CD14-positive monocyte (primary cell): ENCODE measurements at places on chromosomes 1 and 21. TPM values are rescaled to one million over a fixed set of nuclear protein-coding genes. Genes with fewer than 3 reads are reported as not detected.

GRCh38 chr1:233237647-233238046 lies 57.9 kb downstream of the PCNX2 start:
- no peak for DNase-seq

GRCh38 chr1:111963985-111964738 lies 25.3 kb downstream of the KCND3 start:
- DNase-seq, result no peak

- no peak for DNase-seq
These were observed 62.9 kb downstream of the TEX35 start for GRCh38 chr1:178575611-178576361.

- DNase-seq, result no peak
These were observed 223.7 kb downstream of the MRPL39 start for GRCh38 chr21:25383545-25383944.

DNA sequence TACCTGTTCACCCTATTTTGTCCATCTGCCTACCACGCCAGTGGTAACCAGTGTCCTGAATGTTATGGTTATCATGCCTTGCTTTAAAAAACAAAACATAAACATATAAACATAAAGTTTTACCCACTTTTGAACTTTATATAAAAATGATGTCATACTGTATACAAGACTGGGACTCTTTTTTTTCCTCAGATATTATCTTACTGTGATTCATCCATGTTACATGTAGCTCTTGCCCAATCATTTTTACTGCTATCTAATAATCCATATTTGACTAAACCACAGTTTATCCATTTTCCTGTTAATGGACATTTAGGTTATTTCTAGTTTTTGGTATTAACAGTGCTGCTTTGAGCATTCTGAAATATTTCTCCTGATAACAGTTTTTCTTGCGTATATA lies 78.8 kb downstream of the GPR161 start:
- DNase-seq, result no peak

DNA sequence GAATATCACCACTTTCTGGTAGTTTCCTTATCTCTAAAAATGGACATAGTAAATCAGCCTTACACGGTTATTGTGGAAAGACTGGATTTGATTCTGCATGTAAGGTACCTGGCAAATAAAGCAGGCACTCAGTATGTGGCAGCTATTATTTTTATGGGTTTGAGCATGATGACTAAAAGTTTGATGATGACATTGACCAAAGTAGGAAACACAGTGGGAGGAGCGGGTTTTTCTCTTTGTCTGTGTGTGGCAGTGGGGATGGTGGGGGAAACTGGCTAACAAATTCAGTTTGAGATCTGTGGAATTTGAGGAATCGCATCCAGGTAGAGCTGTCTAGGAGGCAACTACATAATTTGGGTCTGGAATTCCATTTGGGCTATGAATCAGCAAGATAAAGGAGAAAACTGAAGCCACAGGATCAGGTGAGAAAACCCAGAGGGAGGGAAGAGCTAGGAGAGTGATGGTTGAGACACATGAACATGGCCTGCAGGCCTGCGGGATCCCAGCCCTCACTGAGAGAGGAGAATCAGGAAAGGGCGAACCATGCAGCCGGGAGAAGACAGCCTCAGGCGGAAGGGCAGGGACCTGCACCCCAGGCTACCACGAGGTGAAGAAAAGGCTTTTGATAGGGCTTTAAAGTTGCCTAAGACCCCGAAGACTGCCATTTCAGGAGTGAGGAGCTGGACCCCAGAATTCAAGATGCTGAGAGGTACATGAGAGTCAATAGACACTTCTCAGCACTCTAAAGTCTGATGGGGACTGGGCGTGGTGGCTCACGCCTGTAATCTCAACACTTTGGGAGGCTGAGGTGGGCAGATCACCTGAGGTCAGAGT lies 52.2 kb downstream of the MEF2D start:
- no peak for DNase-seq

DNA sequence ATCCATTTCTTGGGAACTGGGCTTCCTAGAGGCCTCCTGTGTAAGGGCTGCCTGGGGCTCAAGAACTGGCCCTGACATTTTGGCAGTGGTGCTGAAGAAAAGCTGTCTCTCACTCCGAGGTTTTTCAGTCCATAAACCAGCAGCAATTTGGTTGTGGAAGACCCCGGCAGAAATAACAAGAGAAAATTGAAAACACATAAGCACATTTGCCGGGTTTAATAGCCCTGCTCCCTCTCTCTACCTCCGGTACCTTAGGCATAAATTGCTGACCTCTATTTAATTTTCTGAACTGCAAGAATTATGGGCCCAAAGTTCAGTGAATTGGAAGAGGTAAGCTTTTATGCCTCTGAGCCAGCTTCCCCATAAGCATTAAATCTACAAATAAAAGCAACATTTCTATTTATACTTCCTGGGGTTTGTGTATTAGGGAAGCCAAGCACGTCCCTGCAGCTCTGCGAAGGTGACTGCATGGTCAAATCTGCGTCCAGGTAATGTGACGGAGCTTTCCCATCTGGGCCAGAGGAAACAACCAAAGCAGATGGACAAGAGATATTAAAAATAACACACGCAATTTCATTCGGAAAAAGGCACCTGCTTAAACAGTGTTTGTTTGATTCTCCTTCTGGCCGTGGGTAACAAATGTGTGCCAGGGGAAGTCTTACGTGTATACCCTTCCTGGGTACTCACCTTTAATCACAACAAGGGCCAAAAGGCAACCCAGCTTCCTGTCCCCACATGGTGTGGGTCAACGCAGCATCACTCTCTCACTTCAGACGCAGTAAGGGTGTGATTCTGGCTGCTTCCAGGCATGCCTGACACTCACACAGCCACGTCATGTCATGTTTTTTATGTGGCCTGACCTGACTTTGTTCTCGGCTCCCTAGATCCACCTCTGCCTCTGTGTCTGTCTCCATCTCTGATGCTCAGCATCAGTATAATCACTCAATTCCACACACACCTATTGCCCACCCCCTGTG lies 69.2 kb downstream of the PAPPA2 start:
- DNase-seq, result no peak

DNA sequence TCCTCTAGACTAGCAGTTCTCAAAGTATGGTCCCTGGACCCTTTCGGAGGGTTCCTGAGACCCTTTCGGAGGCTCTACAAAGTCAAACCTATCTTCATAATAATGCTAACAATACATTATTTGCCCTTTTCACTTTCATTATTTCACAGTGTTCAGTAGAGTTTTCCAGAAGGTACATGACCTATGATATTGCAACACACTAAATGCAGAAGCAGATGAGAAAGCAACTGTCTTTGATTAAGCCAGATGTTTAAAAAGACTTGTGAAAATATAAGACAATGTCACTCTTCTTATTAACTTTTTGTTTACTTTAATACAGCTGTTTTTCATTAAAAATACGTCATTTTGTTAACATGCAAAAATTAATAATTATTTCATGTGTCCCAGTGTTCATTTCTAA lies 5.8 kb downstream of the KCNJ10 start:
- DNase-seq, result no peak

Gene GSTM1
- polyA plus RNA-seq, result not detected in 2 replicates

Gene GSTM5
- not detected for polyA plus RNA-seq

Gene MRPL9
- 20.7 and 25.6 TPM in 2 replicates for polyA plus RNA-seq

Gene CACNA1S
- polyA plus RNA-seq, result not detected

Gene DIO1
- 0.22 TPM for polyA plus RNA-seq
